ENCODE measurements at places on chromosomes 2 and 18.

GRCh38 chr2:130911996-130912395 is 75.3 kb downstream of the ARHGEF4 start:
- DNase-seq, result no peak

DNA sequence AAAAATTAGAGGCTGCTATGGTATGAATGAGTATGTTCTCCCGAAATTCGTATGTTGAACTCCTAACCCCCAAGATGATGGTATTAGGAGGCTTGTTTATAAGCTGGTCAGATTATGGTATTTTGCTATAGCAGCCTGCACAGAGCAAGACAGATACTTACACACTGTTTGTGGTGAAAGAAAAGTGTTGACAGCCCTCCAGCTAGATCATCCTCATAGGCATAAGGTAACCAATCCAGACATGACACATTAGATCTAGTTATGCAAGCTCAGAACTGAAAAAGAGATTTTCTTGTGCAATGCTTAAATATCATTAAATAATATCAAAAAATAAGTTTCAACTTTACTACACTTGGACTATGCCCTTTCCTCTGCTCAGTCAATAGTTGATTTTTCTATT is 107.1 kb downstream of the ABCA12 start:
- DNase-seq, result no peak

DNA sequence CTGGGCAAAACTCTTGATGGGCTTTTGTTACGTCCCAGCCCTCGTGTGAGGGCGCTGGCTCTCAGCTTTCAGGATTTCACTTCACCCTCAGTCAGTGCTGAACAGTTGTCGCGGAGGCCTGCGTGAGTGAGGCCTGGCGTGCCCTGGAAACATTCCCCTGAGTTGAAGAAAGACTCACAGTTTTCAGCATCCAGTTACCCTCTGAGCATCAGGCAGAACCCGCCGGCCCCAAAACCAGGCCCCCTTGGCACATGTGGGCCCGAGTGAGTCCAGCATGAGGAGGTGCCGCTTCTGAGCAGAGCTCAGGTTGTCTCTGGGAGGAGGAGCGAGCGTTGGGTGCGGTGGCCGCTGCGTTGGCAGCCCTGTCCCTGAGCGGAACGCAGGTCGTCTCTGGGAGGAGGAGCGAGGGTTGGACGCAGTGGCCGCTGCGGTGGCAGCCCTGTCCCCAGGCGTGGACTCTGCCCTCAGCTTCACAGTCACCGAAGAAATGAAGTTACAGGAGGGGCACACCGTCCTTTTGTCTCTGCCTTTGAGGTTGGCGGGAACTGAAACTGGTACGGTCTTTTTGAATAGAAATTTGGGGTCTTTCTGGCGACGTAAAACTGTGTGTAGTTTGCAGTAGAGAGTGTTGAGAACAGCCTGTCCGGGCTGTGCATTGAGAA is at the start of gene NEU4:
NEU4 (plus strand) TSS at position 473 of the 662 bp plus-strand sequence. CDS start 5,292 bp downstream, outside the sequence.
- DNase-seq, result no peak

GRCh38 chr18:3454365-3455089 is 4.6 kb downstream of the TGIF1 start:
- DNase-seq, result no peak

DNA sequence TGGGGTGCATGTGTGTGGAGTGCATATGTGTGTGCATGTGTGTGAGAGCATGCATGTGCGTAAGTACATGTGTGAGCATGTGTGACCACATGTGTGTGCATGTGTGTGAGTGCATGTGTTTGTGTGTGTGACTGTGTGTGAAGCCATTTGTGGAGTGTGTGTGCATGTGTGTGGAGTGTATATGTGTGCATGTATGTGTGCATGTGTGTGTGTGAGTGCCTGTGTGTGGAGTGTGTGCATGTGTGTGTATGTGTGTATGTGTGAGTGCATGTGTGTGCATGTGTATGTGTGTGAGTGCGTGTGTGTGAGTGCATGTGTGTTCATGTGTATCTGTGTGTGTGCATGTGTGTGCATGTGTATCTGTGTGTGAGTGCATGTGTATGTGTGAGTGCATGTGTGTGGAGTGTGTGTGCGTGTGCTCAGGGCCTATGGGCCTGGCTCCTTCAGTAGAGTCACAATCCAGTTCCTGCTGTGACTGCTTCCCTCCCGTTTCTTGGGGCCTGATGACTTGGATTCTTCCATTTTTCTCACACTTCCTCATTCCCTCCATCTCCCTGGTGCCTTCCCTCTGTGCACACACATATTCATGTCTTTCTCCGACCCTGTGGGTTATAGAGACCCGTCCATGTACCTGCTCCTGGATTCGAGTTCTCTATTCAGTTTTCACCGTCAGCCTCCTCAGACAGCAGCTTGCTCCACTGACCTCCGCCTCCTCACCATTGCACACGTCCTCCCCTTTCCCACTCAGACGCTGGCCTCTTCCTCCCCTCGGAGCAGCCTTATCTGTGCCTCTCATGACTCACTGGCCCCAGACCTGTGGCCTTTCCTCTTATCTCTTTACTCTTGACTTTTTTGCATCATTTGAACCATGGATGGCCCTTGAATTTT is 25.2 kb downstream of the TOGARAM2 start:
- no peak for DNase-seq

DNA sequence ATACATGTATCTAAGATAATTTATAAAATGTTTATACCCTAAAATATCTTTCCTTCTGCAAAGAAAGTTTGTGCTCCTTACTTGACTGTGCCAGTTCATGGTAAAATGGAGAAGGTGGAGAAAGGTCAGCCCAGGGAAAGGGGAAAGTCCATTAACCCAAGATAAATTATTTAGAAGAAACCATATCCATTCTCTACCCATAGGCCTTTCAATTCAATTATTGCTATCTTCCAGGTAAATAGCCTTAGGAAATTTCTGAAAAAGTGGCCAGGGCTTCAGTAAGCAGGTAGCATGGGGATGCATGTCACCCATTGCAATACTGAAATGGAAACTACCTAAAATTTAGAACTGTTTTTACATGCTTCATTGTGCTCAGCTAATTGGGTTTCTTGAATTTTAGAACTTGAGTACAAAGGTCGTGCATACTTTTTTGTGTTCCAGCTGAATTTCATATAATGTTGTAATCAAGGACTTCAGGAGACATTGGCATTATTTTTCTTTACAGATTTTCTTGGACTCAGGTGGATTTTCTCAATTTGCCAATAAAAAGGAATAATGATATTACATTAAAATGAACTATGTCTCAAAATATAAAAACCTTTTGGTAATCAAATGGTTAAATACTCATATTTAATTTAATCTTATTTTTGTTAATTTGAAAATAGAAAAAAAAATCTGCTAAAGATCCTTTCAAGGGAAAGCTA is 124.9 kb downstream of the CSRNP3 start:
- no peak for DNase-seq

GRCh38 chr2:112792419-112792818 is 8.1 kb upstream of the IL1A start:
- no peak for DNase-seq

DNA sequence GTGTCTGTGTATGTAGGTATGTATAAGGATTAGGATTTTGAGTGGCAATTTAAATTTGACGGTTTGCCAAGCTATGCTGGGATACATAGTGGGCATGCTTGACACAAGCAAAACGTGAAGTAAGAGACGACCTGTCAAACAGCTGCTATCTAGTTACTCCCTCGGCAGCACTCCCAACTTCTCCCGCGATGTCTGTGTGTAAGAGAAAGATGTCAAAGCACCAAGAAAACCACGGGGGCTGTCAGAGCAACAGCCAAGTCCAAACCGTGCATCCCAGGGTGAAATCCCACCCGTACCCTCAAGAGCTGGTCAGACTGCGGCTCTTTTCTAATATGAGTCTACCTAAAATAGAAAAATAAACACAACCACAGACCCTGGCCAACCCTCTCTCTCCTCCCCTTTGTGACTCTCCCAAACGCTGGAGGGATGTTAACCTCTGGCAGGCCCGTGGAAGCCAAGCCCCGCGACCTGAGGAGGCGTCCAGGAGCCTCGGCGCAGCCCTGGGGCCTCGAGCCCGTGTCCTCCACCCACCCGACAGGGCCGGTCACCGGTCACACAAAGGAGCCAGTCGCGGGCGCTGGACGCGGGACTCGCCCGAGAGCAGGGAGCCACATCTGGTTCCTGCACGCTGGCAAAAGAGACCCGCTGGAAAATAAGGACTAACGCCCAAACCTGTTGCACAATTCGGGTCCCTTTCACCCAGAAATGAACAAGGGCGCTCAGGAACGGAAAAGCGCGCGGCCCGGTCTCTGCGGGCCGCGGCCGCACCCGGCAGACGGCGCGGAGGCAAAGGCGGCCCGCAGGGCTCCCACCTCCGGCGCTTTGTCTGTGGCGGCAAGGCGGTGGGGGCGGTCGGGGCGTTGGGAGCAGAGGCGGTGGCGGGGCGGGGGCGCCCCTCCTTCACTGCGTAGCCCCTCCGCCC is 925 bp downstream of the SESTD1 start:
- peak; percentile 45 for DNase-seq

- no peak for DNase-seq
Measured at GRCh38 chr2:209936106-209936666, 66.3 kb upstream of the RPE start.

DNA sequence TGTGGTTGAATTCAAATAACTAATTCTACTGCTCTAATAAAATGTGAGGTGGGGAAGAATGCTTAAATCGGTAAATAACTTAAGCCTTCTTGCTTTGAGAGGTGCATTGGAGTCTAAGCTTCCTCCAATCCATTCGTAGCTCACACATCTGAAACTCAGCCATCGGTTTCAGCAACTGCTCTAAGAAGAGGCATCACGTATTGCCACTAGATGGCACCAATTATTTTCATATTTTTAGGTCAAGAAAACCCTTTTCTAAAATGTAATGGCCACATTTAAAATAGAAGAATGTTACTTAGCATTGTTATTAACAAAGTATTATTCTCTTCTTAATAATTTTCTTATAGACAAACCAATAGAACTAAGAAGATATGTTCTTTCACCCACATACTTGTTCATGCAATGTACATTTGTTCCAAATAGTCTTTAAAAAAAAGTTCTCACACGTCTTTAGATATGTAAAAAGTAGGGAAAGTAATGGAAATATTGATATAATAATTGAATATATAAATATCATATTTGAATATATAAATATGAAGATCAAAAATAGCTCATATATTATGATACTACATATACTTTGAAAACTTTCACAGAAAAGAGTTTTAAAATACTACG is 229.8 kb downstream of the CCDC178 start:
- DNase-seq, result no peak

DNA sequence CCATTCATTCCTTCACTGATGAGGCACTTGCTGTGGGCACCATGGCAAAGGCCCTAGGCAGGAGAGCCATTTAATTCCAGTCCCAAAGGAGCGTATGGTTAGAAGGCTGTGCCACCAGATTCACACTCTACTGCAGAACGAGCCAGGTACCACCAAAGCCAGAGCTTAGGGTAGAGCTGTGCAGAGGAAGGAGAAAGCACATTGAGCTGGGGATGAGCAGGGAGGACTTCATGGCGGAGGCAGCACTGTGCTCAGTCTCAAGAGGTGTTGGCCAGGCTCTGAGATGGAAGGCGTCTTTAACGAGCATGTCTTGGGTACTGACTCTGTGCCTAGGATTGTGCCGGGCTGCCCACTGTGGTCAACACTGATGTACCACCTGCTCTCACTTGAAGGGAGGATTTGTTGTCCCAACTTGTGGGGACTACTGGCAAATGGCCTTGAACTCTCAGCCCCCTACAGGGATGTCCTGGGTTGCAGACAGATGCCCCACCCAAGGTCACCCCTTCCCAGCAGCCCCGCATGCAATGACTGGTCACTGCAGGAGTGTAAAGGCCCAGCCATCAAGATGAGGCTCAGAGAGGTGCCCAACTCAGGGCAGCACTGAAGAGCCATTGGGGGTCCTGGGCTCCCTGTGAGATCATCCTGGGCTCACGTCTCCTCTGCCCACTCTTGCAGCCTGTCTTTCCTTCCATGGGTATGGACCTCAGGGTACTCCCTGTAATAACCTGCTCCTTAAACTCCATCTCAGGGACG is 251.4 kb downstream of the GLI2 start:
- DNase-seq, result no peak

DNA sequence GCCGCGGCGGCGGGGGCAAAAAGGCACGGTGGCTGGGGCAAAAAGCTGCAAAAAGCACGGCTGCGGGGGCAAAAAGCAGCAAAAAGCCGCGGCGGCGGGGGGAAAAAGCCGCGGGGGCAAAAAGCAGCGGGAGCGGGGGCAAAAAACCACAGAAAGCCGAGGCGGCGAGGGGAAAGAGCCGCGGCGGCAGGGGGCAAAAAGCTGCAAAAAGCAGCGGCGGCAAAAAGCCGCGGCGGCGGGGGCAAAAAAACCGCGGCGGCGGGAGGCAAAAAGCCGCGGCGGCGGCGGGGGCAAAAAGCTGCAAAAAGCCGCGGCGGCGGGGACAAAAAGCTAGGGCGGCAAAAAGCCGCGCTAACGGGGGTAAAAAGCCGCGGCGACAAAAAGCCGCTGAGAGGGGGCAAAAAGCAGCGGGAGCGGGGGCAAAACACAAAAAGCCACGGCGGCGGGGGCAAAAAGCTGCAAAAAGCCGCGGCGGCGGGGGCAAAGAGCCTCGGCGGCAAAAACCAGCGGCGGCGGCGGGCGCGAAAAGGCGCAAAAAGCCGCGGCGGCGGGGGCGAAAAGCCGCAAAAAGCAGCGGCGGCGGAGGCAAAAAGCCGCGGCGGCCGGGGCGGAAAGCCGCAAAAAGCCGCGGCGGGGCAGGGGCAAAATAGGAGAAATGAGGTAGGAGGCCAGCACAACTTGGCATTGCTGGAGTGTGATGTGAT is 123.4 kb downstream of the ANKRD30BL start:
- DNase-seq, result no peak

DNA sequence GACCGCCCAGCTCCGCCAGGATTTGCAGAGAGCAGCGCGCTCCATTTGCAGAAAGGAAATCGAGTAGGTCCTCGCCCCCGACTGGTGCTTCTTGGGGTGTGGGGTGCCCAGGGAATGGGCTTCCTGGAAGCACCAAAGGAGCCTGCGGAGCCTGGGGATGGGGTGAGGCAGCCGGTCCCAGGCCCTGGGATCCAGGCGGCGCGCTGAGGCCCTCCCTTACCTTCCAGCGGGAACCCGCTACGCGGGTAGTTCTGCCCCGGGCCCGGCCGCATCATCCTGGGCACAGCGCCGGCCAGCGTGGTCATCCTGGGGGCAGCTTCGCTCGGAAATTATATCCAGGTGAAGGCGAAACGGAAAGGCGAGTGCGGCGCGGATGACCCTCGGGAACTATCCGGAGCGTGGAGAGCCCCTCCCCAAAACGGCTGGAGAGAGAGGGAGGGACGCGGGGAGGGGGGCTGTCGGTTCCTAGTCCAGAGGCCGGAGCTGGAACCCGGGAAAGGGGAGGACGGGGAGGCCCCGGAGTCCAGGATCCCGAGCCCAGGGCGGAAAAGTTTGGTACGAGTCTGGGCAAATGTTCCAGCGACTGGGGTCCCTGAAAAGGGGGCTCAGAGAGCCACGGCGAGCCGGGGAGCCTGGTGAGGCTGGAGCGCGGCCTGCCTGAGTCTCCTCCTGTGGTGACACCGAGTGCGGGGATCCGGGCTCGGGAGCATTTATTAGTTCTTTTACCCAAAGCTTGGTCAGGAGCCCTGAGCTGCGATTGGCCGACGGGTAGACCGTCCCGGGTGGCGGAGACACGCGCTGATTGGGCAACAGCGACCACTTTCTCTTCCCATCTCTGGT is at the start of gene PAX3:
PAX3 (minus strand) TSS at position 688 of the 840 bp plus-strand sequence; CDS start at position 305, 383 bp downstream.
- no peak for DNase-seq

- DNase-seq, result no peak
Measured at GRCh38 chr2:64947885-64948284, 41.3 kb upstream of the SLC1A4 start.
